ENCODE measurements at places on chromosomes 6 and 20. TPM values are rescaled to one million over a fixed set of nuclear protein-coding genes. Genes with fewer than 3 reads are reported as not detected.

The KIAA1755 gene
- total RNA-seq: 7.0 TPM

The OR11A1 gene
- not detected for total RNA-seq

The MICB gene
- total RNA-seq: 1.9 TPM

The RHAG gene
- not detected for total RNA-seq

The PSORS1C1 gene
- total RNA-seq: 3.9 TPM

The SUPT3H gene
- 6.2 TPM for total RNA-seq

DNA sequence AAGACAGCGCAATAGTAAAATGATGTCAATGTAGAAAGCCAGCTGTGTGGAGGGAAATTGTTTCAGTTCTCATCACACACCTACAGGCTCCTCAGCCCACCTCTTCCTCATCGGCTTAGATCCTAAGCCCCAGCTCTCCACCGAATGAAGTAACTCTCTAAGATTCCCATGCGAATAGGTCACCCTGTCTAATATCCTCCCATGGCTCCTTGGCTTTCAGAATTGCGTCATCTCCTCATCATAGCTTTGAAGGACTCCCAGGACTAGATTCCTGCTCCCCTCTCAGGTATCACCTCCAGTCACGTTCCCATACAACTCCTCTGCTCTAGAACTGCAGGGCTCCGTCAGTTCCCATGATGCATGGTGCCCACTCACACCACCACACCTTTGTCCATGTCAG lies 16.2 kb upstream of the SLC22A16 start:
- no peak for DNase-seq

DNA sequence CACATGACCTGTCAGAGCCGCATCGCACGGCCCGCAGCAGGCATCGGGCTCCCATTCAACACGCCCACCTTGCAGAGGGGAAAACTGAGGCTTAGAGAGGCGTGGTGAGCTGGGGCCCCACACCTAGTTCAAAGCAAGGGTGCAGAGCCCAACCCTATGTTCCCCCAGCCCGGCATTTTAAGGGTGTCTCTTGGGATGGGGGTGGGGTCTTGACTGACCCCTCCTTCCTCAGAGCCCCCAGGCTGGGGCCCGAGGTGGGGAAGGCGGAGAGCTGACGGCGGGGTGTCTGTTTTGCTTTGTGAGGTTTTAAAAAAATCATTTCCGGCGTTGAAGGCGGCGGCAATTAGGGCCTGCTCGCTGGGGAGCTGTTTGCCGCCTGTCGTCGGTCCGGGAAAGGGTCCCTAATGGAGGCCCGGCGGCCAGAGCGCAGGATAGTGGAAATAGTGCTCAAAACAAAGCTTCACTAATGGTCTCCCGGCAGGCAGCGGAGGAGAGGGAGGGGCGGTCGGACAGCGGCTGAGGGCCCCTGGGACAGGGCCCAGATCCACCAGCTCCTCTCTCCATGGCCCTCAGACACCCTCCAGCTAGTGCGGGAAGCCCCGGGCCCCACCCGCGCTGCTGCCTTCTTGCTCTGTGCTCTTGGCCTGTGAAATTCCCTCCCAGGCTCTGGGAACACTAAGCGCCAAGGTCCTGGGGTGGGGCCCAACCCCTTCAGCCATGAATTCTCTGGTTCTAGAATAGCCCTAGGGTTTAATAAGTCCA lies 11.9 kb downstream of the VSTM2L start:
- DNase-seq: no peak

- DNase-seq: no peak
Measured at GRCh38 chr20:1301031-1301529, 27.9 kb downstream of the SDCBP2 start.

DNA sequence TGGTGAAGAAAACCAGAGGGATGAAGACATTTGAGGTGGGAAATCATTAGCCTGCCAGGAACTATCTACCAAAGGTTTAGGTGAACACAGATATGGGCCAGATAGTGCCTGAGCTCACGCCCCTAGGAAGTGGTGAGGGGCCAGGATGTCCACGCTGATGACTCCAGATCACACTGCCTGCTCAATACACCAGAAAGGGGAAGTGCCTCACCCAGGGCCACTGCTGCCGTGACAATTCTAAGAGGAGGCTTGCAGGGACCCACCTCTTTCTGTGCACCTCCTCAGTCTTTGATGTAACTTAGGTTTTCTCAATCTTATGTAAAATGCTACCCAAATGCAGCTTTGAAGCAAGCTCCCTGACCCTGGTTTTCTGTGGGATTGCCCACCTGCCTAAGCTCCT lies 5.4 kb upstream of the RAB44 start:
- peak; percentile 88 for DNase-seq

- no peak for DNase-seq
Measured at GRCh38 chr6:113591896-113592827, 265.0 kb upstream of the MARCKS start.

GRCh38 chr6:52704060-52704459 lies 33.1 kb downstream of the TMEM14A start:
- DNase-seq: no peak

DNA sequence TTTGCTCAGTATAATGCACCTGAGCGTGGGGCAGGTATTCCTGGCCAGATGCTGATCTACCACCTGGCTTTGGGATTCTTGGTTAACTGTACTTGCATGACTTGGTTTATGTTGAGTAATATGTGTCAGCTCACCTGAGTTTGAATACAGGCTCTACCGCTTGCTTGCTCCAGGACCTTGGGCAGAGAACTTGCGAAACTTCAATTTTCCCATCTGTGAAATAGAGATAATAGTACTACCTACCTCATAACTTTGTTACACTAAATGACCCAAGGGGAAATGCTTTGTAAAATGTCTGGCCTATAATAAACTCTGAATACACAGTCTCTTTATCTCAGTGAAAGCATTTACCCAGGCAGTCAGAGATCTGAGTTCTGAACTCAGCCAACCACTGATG lies 51.8 kb downstream of the SCAND1 start:
- DNase-seq: no peak

DNA sequence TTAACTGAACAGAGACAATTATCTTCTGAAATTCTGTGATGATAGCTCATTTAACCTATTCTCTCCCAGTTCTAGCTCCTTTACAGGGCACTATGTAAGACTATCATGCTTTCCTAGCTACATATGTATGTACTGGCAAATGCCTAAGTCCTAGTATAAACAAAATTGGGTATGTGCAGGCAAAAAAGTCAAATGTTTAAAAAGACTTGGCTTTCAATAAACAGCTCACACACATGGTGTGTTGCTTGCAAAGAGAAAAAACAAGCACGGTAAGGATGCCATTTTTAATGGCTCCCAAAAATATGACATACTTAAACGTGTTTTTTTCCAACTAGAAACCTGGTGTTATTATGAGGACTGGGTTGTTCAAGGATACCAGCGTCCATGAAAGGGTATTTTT lies 44.8 kb downstream of the TOMM6 start:
- DNase-seq: no peak

DNA sequence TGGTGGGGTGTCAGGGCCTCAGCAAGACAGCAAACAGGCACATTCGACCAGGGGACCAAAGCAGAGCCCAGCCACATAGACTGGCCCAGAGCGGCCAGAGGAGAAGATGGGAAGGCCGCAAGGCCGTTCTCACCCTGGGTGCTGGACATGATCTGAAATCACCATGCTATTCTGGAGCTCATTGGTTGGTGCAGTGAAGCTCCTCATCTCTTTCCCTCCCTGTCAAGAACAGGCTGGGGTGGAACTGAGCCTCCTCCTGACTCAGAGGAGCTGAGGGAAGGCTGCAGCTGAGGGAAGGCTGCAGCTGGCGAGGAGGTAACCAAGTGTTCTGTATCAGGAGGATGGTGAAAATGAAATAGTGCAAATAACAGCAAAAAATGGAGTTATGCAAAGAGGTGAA lies 80.0 kb downstream of the AKAP7 start:
- no peak for DNase-seq

DNA sequence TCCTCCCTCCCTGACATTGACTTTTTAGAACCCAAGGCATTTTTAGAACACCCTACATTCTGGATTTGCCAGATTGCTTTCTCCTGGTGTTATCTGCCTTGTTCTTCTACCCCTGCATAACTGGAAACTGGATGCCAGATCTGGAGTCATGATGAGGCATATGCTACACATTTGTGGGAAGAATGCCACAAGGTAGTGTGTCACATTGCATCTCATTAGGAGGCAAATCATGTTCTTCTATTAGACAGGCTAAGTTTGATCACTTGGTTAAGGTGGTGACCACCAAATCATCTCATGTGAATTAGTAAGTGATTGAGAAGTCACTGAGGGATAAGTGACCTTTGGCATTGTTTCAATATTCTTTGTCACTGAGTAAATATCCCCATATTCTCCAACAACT lies 12.9 kb upstream of the NKX2-2 start:
- no peak for DNase-seq

DNA sequence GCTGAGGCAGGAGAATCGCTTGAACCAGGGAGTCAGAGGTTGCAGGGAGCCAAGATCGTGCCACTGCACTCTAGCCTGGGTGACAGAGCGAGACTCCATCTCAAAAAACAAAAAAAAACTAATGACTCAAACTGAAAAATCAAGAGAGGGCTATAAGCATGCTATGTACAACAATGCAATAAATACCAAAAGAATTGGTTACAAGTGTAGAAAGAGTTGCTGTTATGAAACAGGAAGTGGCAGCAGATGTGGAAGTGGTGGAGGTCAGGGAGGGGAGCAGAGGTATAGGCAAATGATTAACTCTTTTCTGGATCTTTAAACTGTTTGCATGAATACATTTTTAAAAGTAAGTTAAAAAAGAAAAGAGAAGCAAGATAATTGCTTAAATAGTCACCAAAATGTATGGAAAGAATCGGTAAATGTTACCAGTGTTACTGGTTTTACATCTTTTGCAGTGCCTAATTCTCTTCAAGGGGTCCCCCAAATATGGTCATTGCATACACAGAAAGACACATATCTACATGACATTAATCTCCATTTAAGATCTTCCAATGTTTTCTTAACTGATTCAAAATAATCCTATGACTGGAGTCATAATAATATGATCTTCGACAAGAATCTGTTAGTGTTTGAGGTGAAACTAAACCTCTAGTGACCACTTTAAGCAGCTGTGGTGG lies 15.0 kb downstream of the CALHM6 start:
- no peak for DNase-seq

DNA sequence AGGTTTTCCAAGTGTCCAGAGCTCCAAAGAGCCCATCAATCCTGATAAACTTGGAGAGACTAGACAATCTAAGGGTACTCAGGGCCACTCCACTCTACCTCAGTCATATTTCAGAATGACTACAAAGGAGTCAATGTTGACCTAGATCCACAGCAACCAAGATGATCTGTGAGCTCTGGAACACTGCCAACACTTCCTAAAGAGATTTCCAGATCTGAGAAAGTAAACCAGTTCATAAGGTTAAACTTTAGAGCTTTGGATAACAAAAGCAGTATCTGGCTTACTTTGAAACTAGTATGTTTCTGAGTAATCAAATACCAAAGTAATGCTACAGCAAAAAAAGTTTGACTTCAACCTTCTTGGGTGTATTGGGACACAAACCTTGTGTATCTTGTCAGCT lies 122.7 kb downstream of the BTBD9 start:
- no peak for DNase-seq

DNA sequence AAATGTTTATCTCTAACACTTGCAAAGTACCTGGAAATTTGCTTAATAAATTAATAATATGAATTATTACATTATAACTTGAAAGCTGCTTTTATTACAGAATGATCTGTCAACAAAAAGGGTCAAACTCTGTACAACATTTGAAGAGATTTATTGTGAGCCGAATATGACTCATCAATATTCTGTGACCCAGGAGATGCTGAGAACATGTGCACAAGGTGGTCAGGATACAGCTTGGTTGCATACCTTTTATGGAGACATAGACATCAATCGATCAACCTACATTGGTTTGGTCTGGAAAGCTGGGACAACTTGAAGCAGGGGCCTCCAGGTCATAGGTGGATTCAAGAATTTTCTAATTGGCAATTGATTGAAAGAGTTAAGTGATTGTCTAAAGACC lies 79.0 kb downstream of the RNASET2 start:
- DNase-seq: no peak

DNA sequence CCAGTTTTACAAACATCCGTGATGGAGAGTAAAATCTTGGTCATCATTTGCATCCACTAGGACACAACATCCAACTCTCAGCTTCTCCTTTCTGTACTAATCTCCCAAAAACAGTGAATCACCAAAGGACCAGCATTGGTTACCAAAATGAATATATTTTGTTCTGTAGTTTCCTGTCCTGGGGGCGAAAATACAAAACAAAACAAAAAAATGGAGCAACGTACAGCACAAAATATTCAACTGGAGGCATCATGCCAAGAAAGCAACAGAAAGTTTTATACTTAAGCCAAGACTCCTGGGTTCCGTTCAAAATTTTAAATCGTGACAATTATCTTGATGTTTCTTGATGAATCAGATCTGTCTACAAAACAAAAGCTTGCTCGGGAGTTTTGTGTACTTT lies 126.6 kb upstream of the CCDC28A start:
- no peak for DNase-seq

- no peak for DNase-seq
Measured at GRCh38 chr6:118551063-118552053, 3.3 kb downstream of the PLN start.

DNA sequence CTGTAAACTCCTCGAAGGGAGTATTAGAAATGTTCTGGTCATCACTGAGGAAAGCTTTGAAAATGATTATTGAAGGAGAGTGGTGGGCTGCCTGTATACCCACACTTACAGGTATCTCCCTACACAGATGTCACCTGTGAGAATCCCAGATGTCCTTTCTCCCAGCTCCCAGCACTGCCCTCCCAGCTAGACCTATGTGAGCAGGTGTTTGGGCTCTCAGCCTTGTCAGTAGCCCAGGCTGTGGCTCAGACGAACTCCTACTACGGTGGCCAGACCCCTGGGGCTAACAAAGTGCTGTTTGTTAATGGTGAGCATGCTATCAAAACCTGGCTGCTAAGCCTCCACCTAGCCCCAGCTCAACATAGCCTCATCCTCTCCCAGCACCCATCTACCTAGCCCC lies 7.1 kb downstream of the PRSS16 start:
- no peak for DNase-seq

- DNase-seq: no peak
Measured at GRCh38 chr20:44688053-44688625, 27.0 kb upstream of the CCN5 start.

GRCh38 chr6:32890831-32891230 lies 36.8 kb downstream of the PSMB9 start:
- DNase-seq: no peak

DNA sequence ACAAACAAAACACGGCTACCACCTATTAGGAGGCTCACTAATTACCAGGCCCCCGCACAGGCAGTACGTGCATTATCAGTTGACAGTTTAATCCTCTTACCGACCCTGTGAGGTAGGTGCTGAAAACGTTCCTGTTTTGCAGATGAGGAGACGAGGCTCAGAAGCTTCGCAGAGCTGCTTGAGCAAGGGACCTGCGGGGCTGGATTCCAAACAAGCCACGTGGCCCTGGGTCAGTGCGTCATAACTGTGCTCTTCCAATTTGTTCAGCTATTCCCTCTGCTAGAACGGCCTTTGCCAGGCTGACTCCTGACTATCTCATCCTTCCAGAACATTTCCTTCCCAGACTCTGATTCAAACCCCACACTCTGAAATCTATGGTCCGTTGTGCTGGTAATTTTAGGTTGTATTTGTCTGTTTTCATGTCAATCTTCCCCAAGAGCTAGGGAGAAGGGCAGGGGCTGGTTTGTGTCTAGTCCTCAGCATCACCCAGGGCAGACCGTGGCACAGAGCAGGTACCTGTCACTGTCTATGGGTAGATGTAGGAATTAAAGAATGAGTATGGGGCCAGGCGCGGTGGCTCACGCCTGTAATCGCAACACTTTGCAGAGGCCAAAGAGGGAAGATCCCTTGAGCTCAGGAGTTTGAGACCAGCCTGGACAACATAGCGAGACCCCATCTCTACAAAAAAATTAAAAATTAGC lies 28.8 kb upstream of the TLDC2 start:
- DNase-seq: no peak

All from cardiac septum (tissue), 1 donor.